ENCODE measurements at places on chromosomes 11 and 22. TPM values are rescaled to one million over a fixed set of nuclear protein-coding genes. Genes with fewer than 3 reads are reported as not detected.

The XRRA1 gene
- total RNA-seq = 19.3 TPM

The RHOG gene
- total RNA-seq = 112 TPM

The IGLL5 gene
- 27.3 TPM for total RNA-seq

The DEPDC7 gene
- 0.49 TPM for total RNA-seq

The XNDC1N gene
- total RNA-seq = 7.5 TPM

The OR10D3 gene
- total RNA-seq = not detected

The OR4D5 gene
- total RNA-seq = not detected

The CEP126 gene
- 3.2 TPM for total RNA-seq

The C11orf87 gene
- not detected for total RNA-seq

The TMEM134 gene
- total RNA-seq = 98.3 TPM

The CHRM1 gene
- total RNA-seq = not detected

The ARFGAP2 gene
- total RNA-seq = 257 TPM

The FXYD6 gene
- total RNA-seq = 33.6 TPM

The KREMEN1 gene
- total RNA-seq = 15.1 TPM

The DYNC2H1 gene
- 11.1 TPM for total RNA-seq

The OTOG gene
- total RNA-seq = not detected

The CYP2D6 gene
- total RNA-seq = 1.9 TPM

The METTL15 gene
- total RNA-seq = 3.0 TPM

The TNNT3 gene
- 6.1 TPM for total RNA-seq

The SUSD2 gene
- total RNA-seq = 419 TPM

The GPR83 gene
- total RNA-seq = 0.30 TPM

All from upper lobe of left lung (tissue), 6 donors.